ENCODE measurements at places on chromosomes 3 and 15.
A peak's percentile ranks its signal among the peaks of the same experiment; 100 is the strongest.

DNA sequence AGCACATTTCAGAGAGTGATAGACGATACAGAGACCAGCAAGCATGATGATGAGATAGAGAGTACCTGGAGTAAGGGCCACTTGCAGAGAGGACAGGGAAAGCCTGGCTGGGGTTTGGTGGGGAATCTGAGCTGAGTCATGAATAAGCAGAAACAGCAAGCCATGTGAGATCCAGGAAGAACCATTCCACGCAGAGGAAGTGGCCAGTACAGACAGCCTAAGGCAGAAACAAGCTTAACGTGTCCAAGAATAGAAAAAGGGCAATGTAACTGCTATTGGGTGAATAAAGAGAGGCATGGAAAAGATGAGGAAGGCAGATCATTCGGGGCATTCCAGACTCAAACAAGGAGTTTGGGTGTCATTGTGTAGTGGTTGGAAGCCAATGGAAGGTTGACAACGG, 816.3 kb upstream of the CFAP20DC start:
- H3K4me1 ChIP-seq, result peaks cover 10% of the 10 kb centered on the region
- no peaks in the 10 kb centered on the region for H3K27me3 ChIP-seq
- H3K36me3 ChIP-seq, result no peaks in the 10 kb centered on the region
- no peak for DNase-seq

DNA sequence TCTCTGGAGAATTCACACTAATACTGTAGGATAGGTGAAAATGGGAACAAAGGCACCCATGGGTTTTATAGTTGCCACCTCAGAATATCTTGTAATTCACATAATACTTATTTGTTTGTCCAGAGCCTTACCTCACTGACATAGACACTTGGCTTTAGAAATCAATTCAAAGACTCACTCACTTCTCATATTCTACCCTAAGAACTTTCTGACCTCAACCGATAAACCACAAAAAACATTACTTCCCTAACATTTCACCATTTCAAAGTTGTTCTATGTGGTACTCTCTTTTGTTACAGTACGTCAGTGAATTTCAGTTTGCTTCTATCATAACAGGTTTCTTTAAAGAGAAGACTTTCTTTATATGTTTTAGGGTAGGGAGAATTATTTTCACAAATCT, 359.3 kb downstream of the IGSF11 start:
- no peaks in the 10 kb centered on the region for H3K4me1 ChIP-seq
- H3K27ac ChIP-seq, result no peak overlapping the region
- no peaks in the 10 kb centered on the region for H3K36me3 ChIP-seq
- H3K27me3 ChIP-seq, result no peaks in the 10 kb centered on the region
- DNase-seq, result no peak

GRCh38 chr3:151813799-151814198, at the start of gene AADAC:
TSS of gene AADAC (plus strand) at chr3:151814116. CDS start at chr3:151814163, 47 bp downstream.
- no peak within 1 kb of the TSS for H3K4me3 ChIP-seq
- no peaks in the 10 kb centered on the region for H3K36me3 ChIP-seq
- H3K27me3 ChIP-seq, result no peaks in the 10 kb centered on the region
- no peak within 1 kb of the TSS for H3K27ac ChIP-seq
- DNase-seq, result no peak

GRCh38 chr3:172313671-172314070, 134.6 kb downstream of the GHSR start:
- H3K27me3 ChIP-seq, result no peaks in the 10 kb centered on the region
- no peak overlapping the region for H3K27ac ChIP-seq

- peaks cover 6% of the 10 kb centered on the region for H3K4me1 ChIP-seq
- H3K27ac ChIP-seq, result no peak overlapping the region
- H3K36me3 ChIP-seq, result no peaks in the 10 kb centered on the region
- no peak overlapping the region for H3K4me3 ChIP-seq
These were observed 52.4 kb downstream of the DRD3 start for GRCh38 chr3:114126461-114126860.

DNA sequence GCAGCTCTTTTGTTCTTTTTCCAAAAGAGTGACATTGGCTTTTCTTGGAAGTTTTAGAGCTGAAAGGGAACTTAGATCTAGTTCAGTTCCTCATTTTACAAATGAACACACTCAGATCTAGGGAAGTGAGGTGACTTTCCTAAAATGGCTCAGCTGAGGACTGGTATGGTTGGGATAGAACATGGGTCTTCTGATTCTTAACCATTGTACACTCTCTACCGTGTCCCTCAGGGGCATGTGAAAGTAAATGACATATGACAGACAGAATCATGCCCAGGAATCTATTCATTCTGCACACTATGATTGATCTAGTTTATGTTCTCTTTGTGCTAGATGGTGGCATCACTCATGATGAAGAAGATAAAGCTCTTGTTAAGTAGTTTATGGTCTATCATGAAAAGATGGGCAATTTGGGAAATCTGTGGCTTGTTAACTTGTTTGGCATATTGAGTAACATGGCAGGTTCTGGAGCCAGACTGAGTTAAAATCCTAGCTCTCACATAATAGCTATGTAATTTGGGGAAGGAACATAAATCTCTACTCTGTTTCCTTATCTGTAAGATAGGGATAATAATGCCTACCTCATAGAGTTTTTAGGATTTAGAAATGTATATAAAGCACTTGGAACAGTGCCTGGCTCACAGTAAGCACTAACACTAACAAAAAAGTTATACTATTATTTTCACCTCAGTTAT, 30.9 kb downstream of the UBE2E1 start:
- no peak overlapping the region for H3K27ac ChIP-seq
- no peak overlapping the region for H3K4me3 ChIP-seq
- no peaks in the 10 kb centered on the region for H3K36me3 ChIP-seq
- H3K4me1 ChIP-seq, result peaks cover 6% of the 10 kb centered on the region

GRCh38 chr3:139101396-139101795, 56.7 kb upstream of the PRR23C start:
- no peaks in the 10 kb centered on the region for H3K36me3 ChIP-seq
- no peaks in the 10 kb centered on the region for H3K27me3 ChIP-seq
- no peak overlapping the region for H3K4me3 ChIP-seq
- no peak overlapping the region for H3K27ac ChIP-seq

- H3K4me3 ChIP-seq, result no peak overlapping the region
- H3K4me1 ChIP-seq, result no peaks in the 10 kb centered on the region
- DNase-seq, result no peak
- no peak overlapping the region for H3K27ac ChIP-seq
These were observed 31.5 kb upstream of the MINDY4B start for GRCh38 chr3:150936693-150937092.

GRCh38 chr15:61159901-61160300, 69.2 kb downstream of the RORA start:
- H3K4me1 ChIP-seq, result no peaks in the 10 kb centered on the region
- no peaks in the 10 kb centered on the region for H3K36me3 ChIP-seq
- H3K4me3 ChIP-seq, result no peak overlapping the region
- DNase-seq, result no peak

- H3K4me1 ChIP-seq, result no peaks in the 10 kb centered on the region
- H3K36me3 ChIP-seq, result no peaks in the 10 kb centered on the region
- H3K27me3 ChIP-seq, result no peaks in the 10 kb centered on the region
- DNase-seq, result no peak
These were observed 36.8 kb upstream of the DIPK2A start for GRCh38 chr3:143934791-143935190.

GRCh38 chr3:109432833-109433232, 95.5 kb upstream of the DPPA4 start:
- H3K27me3 ChIP-seq, result no peaks in the 10 kb centered on the region
- H3K4me3 ChIP-seq, result no peak overlapping the region
- H3K36me3 ChIP-seq, result no peaks in the 10 kb centered on the region
- H3K27ac ChIP-seq, result no peak overlapping the region

- DNase-seq, result no peak
- peaks cover 4% of the 10 kb centered on the region for H3K4me1 ChIP-seq
- H3K27me3 ChIP-seq, result no peaks in the 10 kb centered on the region
- H3K27ac ChIP-seq, result no peak overlapping the region
- no peaks in the 10 kb centered on the region for H3K36me3 ChIP-seq
- no peak overlapping the region for H3K4me3 ChIP-seq
These were observed 105.8 kb upstream of the C15orf61 start for GRCh38 chr15:67415181-67415580.

DNA sequence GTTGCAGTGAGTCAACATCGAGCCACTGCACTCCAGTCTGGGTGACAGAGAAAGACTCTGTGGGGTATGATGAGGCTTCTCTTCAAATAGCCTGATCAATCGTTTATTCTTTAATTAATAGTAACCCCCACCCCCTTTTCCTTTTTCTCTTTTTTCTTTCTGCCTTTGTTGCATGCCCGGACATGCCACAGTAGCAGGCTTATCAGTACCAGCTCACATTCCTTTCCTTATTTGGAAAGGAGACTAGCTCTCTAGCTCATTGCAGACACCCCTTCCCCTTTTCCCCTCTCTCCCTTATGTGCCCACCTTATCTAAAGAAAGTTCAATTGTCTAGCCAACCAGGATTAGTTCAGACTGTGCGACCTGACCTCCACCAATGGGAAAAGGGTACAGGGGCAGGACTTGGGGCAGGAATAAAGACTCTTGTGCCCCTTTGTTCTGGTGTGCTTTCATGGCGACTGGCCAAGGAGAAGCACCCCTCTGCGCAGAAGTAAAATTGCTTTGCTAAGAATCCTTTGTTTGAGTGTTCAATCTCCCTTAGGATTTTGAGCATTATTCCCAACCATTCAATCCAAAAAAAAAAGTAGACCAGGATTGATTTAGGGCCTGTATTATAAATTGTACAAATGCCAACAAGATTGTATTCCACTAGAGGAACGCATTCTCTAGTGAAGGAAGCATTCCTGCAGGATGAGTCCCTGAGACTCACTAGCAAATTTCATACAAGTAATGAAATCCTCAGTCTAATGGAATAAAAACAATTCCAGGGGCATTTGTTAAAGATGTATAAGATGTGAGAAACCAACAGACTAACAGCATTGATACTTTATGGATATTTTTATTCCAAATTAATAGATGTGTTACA, 95.8 kb upstream of the SNRPN start:
- H3K27ac ChIP-seq, result peak overlapping the region; percentile 87
- no peaks in the 10 kb centered on the region for H3K36me3 ChIP-seq
- H3K27me3 ChIP-seq, result no peaks in the 10 kb centered on the region
- no peak overlapping the region for H3K4me3 ChIP-seq

DNA sequence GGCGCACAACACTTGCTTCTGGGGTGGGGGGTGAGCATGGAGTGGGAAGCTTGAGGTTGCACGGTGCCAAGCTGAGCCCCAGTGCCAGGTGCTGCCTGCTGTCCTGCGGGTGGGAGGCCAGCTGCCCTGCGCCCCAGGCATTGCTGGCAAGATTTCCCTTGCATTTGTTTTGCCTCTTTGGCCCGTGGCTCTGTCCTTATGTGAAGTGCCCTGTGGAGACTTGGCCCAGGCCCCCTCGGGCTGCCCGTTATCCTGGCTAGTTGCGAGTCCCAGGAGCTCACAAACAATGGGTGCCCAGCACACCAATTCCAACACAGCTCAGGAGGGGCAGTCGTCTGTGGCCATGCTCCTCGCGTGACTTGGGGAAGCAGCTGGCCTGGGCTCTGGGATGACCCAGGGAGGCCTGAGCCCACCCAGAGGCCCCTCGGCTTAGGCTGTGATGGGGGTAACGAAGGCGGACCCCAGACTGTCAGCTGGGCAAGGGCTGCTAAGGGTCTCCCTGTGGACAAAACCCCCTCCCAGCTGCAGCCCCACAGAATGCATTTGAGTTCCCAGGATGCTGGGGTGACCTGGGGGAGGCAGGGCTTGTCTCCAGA, 5.9 kb downstream of the C3orf22 start:
- H3K27me3 ChIP-seq, result no peaks in the 10 kb centered on the region
- no peaks in the 10 kb centered on the region for H3K36me3 ChIP-seq
- no peak overlapping the region for H3K4me3 ChIP-seq
- no peak for DNase-seq
- H3K4me1 ChIP-seq, result peaks cover 12% of the 10 kb centered on the region

- no peaks in the 10 kb centered on the region for H3K27me3 ChIP-seq
- peaks cover 21% of the 10 kb centered on the region for H3K36me3 ChIP-seq
- H3K27ac ChIP-seq, result no peak overlapping the region
- H3K4me3 ChIP-seq, result no peak overlapping the region
These were observed 19.6 kb downstream of the VGLL4 start for GRCh38 chr3:11624161-11624560.

Data from neuronal stem cell (in vitro differentiated cells).